ENCODE measurements at places on chromosomes 2 and 18.

- DNase-seq, result no peak
These were observed 311.5 kb downstream of the CDH2 start for GRCh38 chr18:27865431-27865830.

GRCh38 chr2:96914332-96914731, 44.5 kb upstream of the SEMA4C start:
- DNase-seq, result no peak

DNA sequence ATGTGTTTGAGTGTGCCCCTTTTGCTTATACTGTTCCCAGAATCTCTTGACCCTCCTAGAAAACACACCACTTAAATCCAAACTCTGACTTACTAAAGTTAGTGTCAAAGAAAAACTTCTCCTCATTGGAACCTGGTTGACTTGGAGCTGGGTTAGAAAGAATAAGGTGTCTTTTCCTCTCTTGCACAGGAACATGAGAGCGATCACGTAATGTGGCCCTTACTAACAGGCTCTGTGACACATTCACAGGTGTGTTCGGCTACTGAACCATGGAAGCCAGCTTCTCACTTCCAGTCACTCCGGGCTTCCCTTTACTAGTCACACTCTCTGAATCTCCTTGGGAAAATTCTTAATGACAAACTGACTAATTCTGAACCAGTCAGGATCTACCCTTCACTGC, 5.4 kb upstream of the POU3F3 start:
- no peak for DNase-seq

DNA sequence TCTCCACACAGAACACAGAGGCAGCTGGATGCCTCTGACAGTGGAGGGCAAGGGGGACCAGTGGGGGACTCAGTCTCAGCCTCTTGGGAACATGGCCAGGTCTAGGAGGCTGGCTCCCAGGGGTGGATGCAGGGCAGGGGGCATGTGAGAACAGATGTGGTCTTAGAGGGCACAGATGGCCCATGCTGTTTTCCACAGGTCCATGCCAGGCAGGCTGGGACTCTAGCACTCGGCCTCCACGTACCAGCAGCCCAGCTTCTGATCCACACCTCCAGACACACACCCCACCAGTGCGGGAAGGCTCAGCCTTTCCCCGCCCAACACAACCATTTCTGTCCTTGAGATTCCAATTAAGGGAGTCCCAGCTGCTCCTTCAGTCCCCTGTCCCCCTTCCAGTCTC, 42.4 kb downstream of the TNS1 start:
- DNase-seq, result no peak

DNA sequence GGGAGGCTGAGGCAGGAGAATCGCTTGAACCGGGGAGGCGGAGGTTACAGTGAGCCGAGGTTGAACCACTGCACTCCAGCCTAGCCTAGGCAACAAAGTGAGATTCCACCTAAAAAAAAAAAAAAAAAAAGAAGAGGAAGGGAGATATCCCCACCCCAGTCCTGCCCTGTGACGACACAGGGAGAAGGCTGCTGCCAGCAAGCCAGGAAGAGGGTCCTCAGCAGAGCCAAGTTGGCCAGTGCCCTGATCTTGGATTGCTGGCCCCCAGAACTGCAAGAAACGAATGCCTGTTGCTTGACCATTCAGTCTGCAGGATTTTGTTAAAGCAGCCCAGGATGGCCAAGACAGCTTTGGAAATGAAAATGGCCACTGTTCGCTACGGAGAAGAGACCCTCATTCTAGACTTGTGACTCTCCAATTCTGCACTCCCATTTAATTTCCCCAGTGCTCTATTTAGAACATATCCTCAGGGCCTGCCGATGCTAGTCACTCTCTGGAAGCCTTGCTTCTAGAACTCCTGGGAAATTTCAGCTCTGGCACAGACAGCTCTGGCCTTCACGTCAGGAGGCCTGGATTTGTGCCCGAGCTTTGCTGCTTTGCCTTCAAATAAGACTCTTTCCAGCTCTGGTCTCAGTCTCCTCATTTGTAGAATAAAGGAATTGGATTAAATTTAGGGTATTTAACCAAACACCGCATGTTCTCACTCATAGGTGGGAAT, 15.7 kb upstream of the AMMECR1L start:
- DNase-seq, result no peak

DNA sequence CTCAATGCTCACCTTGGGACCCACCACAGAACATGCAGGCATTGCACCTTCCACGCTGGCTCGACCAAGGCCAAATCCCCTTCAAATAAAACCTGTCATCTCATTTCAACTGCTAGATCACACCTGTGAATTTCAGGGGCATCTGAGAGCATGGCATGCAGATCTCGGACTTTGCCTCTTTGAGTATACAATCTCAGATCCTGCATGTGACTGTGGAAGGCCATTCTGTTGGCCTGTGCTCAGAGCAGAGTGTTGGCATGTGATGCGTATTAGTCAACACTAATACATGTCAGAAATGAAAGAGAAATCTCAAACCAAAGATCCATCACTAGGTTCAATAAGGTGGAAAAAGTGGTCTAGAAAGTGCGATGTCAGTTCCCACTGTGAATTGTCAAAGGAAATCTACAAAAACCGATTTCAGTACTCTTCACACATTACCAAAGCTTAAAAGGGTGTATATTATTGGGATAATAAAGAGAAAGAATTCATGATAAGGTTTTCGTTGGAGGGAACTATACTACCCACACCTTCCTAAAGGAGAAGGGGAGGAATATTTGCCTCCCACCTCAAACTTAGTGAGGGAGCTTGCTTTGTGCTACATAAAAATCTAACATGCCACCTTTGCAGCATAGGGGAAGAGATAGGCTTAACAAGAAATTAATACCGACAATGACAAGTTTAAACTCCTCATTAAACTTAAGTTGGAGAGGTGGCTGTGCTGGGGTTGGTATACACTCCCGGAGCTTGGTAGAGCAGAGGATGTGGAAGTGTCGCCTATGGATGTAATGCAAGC, 7.8 kb downstream of the XDH start:
- DNase-seq, result no peak

DNA sequence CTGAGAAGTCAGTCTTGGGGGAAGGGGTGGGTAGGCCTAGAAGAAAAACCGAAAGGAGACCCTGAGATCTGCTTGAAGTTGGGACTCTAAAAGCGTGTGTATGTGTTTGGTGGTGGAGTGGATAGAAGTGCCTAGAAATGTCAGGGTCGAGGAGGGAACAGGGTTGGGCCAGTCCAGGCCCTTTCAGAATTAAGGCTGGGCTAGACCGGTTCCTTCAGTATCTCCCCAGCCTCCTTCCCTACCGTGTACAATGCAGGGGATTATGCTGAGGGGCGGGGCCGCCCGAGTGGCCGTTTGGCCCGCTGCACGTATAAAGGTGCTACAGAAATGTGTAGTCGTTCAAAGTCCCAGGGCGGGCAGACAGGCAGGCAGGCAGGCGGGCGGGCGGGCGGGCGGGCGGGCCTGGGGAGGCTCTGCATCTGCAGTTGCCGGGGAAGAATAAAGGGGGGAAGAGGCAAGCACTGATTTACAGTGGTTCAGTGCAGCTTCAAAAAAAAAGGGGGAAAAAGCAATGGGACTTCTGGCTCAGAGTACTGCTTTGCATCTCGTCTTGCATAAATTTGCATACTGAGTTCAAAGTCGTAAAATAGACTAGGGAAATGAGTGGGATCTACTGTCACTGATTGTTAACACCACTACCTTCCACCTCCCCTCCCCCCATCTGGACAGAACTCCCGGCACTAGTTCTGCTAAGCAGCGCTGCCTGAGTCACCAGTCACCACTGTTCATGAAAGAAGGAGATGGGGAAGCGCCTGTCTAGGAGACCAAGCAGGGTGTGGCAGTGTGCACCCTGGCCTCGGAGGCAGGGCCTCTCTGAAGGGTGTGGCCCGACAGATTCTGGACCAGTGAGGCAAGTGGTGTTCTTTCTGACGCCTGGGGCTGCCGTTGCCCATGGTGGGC, 3.6 kb downstream of the IGFBP2 start:
- DNase-seq, result no peak

- DNase-seq, result no peak
These were observed 81.3 kb upstream of the ITGA6 start for GRCh38 chr2:172345956-172346555.

- DNase-seq, result no peak
These were observed 13.2 kb downstream of the SLC66A3 start for GRCh38 chr2:11168488-11168887.

GRCh38 chr18:62769216-62769615, 53.9 kb downstream of the PHLPP1 start:
- DNase-seq, result no peak

DNA sequence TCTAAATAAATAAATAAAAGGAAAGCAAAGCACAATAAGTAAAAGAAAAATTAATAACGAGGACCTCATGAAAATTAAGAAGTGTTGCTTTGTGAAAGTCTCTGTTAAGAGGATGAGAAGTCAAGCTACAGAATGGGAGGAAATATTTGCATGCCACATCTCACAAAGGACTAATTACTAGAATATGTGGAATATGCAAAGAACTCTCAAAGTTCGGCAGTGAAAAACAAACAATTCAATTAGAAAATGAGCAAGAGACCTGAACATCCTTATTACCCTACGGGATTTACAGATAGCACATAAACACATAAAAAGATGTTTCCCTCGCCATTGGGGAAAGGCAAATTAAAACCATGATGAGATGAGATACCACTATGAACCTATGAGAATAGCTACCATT, 23.3 kb downstream of the CYP26B1 start:
- DNase-seq, result no peak

- peak; percentile 59 for DNase-seq
These were observed 844.3 kb downstream of the MBD2 start for GRCh38 chr18:53380063-53380639.

GRCh38 chr2:30105556-30105955, 41.3 kb upstream of the YPEL5 start:
- DNase-seq, result no peak

DNA sequence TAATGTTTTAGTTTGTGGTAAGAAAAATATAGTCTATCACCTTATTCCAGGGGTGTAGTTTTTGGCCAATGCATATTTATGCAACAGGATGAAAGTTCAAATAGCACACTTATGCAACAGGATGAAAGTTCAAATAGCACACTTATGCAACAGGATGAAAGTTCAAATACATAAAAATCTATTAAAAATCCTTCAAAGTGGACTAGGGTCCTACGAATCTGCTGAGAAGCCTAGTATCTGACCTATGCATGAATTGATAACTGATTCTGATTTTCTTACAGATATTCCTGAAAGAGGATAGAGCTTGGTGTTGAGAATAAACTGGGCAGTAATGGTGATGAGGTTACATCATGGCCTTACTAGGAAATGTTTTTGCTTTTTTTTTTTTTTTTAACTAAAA, 2.8 kb downstream of the PECR start:
- DNase-seq, result no peak

- DNase-seq, result no peak
These were observed 90.5 kb downstream of the ASB1 start for GRCh38 chr2:238517209-238517608.

DNA sequence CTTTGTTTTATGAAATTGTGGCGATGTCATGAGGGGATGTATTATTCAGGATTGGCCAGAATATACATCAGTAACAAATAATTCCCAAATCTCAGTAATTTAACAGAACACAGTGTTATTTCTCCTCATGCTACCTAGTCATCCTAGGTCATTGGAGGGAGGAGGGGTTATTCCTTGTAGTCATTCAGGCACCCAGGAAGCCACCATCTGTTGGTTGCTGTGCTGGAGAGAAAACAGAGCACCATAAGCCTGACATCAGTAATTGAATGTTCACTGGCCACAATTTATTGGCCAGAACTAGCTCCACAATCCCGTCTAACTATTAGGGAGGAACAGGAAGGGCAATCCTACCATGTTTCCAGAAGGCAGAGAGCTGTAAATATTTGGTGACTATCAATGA, 303.5 kb upstream of the CELF4 start:
- DNase-seq, result no peak

GRCh38 chr2:11637546-11637945, 32.4 kb downstream of the NTSR2 start:
- DNase-seq, result no peak

DNA sequence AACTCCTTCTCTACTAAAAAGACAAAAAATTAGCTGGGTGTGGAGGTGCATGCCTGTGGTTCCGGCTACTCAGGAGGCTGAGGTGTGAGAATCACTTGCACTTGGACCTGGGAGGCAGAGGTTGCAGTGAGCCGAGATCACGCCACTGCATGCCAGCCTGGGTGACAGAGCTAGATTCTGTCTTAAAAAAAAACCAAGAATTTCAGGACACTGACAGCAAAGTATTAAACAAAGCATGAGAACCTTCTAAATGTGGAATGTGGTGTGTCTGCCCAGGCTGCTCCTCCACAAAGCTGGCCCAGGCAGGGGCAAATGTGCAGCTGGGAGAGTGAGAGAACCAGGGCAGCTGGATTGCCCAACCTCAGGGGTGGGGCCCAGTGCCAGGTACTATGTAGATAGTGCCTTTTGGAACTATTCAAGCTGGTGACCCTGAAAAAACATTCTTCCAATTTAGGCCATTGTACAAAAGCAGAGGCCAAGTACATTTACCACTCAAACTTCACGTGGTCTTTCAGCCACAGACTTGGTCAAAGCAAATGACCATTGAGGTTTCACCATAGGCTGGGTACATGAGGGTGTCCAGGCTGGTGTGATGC, 6.7 kb upstream of the UGT1A5 start:
- DNase-seq, result no peak

GRCh38 chr2:71928734-71929481, 218.8 kb downstream of the CYP26B1 start:
- DNase-seq, result no peak

- DNase-seq, result no peak
These were observed 43.0 kb downstream of the CAPN13 start for GRCh38 chr2:30764021-30764800.

DNA sequence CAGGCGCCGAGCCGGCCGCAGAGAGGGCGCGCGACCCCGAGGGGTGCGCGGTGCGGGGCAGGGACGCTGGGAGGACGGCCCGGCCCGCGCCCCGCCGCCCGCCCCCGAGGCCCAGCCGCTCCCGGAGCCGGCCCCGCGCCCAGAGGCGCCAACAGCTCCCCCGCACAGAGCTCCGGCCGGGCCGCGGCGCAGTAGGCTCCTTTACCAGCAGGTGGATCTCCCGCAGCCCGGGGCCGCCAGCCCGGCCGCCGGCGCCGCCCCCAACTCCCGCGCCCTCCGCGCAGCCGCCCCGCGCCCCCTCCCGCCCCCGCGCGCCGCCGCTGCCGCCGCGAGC, 258 bp downstream of the MGAT4A start:
- DNase-seq, result no peak

- DNase-seq, result no peak
These were observed 855.1 kb downstream of the TMEM182 start for GRCh38 chr2:103616891-103617290.

GRCh38 chr2:236549165-236549564, 20.5 kb upstream of the ACKR3 start:
- no peak for DNase-seq

- DNase-seq, result no peak
These were observed 66.2 kb downstream of the STAT1 start for GRCh38 chr2:190947711-190948251.

All from SK-N-MC (cell line).